ENCODE measurements at places on chromosomes 13 and 19.

DNA sequence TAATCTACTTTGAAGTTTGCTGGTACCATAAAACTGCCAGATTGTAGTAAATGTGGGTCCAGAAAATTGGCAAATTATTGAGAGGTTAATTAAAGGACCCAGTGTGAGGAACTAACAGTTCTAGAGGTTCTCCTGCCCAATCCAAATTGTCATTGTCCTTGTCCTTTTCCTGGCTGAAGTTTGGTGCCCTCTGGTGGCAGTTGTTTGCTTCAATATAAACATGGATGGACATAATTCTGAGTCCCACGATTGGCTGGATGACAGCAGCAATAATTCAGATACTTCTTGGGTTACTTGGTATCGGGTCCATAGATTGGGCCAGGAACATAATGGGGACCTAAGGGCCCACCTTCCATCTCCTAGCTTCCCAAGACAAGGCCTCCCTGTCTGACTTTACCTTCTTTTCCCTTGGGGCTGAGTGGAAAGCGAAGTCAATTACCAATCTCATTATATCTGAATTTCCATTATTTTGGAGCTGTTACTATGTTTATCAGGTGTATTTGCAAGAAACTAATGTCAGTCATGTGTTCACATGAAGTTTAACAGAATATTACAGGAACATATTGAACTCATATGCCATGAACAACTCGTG lies 33.8 kb upstream of the GARRE1 start:
- peak; percentile 64 for DNase-seq

DNA sequence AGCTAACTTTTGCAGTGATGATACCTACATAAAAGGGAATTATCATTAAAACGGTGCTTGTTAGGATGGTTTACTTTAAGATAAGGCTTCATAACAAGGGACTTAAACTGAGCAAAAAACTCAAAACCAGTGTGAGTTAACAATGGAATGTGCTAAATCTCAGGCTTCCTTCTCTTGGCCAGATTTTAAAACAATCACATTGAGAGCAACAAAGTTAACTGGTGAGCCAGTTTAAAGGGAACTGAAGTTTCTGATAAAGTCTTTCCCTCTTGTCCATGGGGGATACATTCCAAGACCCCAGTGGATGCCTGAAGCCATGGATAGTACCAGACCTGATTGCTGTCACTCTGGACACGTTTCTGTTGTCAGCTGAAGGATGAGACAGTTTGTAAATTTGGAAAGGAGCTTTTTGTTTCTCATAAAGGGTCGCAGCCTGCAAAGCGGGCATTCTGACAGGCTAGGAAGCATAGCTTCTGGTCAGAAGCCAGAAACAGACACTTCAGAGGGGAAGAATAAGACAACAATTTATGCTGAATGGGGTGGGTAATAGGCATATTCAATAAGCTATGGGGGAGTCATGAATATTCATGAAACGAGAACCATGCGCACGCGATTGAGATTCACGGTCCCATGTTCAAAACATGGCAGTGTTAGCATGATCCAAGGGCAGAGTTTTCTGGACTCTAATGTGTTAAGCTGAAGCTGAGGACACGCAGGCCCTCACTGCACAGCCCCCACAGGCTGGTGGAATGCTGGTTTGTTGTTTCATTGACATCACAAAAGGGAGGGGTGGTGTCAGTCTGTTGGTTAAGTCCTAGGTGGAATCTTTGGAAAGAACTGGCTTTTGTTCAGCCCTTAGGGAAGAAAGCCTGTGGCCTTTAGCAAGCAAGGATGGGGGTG lies 150.6 kb upstream of the RNF113B start:
- DNase-seq = no peak

GRCh38 chr13:106680796-106681472 lies 113.0 kb upstream of the ARGLU1 start:
- no peak for DNase-seq

GRCh38 chr13:46756977-46757376 lies 40.0 kb downstream of the ESD start:
- no peak for DNase-seq

DNA sequence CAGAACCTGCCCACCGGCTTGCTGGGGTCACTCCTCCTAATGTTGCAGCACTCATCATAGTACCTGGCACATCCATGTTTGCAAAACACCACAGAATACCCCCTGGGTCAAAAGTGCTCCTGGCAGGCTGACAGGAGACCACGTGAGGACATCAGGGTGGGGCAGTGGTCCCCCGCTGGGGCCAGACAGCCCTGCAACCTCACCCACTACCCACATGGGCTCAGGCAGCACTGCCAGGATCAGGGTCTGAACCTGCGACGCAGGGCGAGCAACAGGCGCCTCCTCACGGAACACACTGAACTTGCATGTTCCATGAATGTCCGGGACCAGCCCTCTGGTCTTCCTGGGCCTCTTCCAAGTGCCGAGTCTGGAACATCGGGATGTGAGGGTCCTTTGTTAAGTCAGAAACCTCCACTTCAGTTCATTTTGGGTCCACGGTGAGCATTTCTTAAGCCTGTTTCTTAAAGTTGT lies 1.4 kb upstream of the SLC7A9 start:
- no peak for DNase-seq

DNA sequence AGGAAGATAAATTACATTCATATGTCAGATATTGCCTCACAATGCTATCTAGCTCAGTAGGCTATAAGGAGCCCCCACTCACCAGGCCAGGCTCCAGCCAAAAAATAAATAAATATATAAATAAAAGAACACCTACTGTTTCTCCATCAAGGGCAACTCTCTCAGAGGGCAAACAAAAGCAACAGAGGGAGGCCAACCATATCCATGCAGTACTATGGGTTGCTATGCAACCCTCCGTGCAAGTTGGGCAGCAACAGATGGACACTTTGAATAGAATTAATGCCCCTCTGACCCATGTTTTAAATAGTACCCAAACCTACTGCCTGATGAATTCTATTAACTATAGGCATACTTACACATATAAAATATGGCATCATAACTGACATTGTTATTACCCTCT lies 279.8 kb upstream of the EDNRB start:
- DNase-seq = no peak

- DNase-seq = no peak
Observed at GRCh38 chr13:96769874-96770273, 224.4 kb downstream of the OXGR1 start.

DNA sequence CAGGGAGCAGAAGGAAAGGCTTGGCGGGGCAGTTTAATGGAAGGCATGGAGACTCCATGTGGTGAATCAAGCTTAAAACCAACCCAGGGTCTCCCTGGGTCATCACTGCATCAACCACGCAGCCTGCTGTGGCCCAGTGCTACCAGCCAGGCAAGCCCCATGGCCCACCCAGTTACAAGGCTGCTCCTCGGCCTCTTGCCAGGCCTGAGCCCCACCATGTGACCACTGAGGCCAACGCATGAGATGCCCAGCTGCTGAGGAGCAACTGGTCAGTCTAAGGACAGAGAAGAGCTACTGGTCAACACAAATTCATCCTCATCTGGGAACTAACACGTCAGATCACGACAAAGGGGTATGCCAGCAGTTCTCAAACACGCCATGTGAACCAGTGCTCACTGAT lies 15.4 kb upstream of the KPTN start:
- DNase-seq = no peak

DNA sequence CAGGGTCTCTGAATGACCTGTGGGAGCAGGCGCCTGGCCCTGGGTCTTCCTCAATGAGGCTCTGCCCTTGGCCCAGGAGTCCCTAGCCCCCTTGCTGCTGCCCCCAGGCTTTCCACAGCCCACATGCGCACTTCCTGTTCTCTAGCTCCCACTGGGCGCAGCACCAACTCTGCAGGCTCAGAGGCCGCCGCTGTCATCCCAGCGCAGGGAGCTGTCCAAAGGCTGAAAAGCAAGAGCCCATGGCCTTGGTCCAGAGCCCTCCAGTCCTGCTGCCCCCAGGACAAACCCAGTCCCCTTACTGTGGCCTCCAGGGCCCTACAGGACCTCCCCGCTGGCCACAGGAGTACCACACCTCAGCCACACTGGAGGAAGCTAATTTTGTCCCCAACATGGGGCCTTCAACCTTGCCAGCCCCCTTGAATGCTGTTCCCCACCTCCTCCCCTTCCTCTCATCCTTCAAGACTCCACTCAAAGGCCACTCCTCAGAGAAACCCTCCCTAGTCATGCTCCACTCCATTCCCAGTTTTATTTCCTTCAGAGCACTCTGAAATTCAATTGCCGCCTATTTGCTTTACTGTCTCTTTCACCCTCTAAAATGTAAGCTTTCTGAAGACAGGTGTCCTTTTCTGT lies 8.0 kb upstream of the POU2F2 start:
- DNase-seq = no peak

DNA sequence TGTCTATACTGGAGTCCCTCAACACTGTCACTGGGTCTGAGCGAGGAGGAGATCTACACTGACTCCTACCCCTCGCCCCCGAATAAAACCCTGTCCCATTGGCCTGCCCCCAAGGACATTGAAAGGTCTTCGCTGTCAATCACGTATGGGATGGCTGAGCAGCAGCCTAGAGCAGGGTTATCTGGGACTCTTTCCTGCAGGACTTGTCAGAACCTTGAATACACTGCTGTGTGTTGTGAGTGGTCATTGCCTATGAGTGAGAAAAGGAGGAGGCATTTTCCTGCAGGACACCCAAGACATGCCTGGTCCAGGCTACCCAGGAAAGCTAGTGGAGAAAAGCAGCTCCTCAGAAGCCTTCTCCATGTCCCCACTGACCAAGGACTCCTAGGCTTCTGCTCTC lies 9.6 kb downstream of the PVR start:
- DNase-seq = no peak

GRCh38 chr19:38851622-38852230 lies 1.9 kb upstream of the HNRNPL start:
- peak; percentile 75 for DNase-seq

DNA sequence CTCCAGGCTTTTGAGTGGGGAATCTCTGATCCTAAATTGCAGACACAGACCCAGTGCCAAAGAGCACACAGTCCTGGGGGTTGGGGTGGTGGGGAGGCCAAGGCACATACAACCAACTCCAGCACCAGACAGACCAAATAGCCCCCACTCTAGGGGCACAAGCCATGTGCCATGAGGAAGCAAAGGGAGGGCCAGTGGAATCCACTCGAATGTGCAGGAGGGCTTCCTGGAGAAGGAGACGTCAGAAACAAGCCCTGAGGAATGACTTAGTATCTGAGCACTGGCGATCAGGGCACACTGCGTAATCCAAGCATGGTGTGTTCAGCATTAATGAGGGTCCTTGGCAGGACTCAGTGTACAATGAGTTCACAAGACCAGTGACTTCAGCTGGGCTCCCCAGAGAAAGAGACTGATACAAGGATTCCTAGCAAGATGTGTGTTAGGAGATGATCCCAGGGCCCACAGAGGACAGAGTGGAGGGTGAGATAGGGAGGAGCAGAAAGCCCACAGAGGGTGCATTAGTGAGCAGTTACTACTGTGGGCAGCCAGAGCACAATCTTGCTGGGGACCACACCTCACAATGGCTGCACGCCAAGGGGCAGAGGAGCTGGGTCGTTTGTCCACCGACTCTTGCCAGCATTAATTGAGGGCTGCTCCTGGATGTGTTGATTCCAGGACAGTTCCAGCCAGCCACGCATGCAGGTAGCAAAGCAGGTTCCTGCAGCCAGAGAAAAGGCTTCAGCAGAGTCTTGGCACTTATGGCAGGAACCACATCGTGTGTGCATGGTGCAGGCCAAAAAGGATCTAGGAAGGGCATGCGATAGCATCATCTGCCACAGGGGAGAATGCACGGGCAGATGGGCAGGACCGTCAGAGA lies 152.6 kb upstream of the VSTM2B start:
- no peak for DNase-seq

GRCh38 chr19:2589441-2589840 lies 113.1 kb downstream of the GNG7 start:
- no peak for DNase-seq

GRCh38 chr13:74629985-74630384 lies 495.8 kb upstream of the KLF12 start:
- no peak for DNase-seq

GRCh38 chr13:40550130-40550529 lies 116.3 kb downstream of the FOXO1 start:
- DNase-seq = no peak

- no peak for DNase-seq
Observed at GRCh38 chr19:55704494-55705245, 29.6 kb downstream of the EPN1 start.

GRCh38 chr19:35733180-35734125 lies 8.8 kb downstream of the IGFLR1 start:
- no peak for DNase-seq

DNA sequence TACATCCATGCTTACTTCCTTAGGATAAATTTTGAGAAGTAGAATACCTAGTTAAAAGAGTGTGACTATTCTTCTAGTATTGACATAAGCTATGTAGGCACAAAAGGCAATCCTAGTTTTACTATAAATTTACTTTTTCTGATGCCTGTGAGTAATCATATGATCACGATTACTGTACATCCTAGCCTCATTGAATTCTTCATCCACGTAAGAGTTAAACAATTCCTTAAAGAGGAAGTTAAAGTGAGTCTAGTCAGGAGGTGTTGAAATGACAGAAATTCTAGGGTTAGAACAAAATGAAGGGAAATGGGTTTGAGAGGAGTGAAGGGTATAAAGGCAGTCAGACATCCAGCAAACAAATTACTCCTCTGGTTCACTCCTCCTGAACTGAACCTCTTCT lies at the start of gene ACOD1:
Gene ACOD1 (plus strand): TSS at position 363 of the 400 bp plus-strand sequence. CDS start 48 bp downstream, outside the sequence.
- DNase-seq = no peak

DNA sequence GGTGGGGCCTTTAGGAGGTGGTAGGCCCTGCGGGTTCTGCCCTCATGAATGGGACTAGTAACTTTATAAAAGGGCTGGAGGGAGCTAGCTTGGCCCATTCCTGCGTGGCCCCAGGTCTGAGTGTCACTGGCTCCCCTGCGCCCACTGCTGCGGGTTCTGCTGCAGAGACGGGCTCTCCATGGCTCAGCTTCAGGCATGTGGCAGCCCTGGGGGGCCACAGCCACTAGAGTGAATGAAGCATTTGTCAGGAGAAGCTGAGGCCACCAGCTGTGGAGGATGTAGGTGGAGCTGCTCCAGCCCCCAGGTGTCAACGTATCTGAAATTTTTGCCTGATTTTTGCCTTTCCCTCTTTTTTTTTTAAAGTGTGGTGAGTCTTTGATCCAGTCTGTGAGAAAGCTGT lies 119.1 kb downstream of the SOX1 start:
- no peak for DNase-seq

DNA sequence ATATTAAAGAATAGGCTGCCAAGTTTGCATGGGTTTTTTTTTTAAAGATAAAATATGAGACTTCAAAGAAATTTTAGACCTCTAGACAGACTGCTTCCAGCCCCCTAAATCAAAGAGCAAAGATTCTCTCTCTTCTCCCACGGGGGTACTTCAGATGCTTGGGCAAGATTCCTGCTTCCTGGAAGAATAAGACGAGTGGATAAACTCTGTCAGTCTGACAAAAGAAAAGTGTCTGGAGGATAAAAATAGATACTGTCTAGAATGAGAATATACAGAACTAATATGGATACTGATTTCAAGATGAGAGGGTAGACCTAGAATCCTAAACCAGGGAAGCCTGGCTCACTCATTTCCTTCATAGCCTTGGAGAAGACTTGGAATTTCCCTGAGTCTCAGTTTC lies 435.1 kb downstream of the FOXO1 start:
- no peak for DNase-seq

GRCh38 chr19:9741476-9742171 lies 26.9 kb downstream of the ZNF846 start:
- DNase-seq = no peak
